B cell (primary cell): ENCODE measurements at places on chromosomes 16 and 17.

DNA sequence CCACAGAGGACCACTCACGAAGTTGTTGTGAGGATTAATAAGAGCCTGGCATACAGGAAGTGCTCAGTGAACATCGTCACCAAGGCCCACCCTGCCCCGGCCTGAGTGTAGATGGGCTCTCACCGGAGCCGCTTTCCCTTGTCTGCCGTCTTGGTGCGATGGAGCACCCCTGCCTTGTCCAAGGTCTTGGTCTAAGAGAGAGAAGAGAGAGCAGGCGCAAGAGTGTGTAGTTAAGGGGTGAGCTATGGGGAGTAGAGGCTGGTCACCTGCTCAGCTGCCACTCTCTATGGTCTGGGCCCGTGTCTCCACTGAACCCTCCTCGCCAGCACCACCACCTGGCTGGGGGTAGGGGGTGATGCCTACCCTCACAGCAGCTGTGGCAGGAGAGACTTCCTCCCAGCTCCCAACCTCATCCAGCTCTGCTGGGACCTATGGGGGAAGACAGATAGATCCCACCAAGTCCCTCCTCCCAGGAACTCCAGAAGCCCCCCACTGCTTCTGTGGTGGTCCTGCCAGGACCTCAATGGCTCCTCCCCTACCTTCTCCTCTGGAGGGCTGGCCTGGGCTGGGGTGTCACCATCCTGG, 28.7 kb downstream of the ARHGAP27 start:
- no peak for DNase-seq
- peaks cover 42% of the 10 kb centered on the region for H3K4me1 ChIP-seq
- no peaks in the 10 kb centered on the region for H3K27me3 ChIP-seq
- H3K4me3 ChIP-seq, result no peak overlapping the region
- H3K27ac ChIP-seq, result no peak overlapping the region
- H3K36me3 ChIP-seq, result no peaks in the 10 kb centered on the region

GRCh38 chr17:37570527-37571093, 38.6 kb downstream of the SYNRG start:
- H3K27me3 ChIP-seq, result no peaks in the 10 kb centered on the region
- peak; percentile 18 for DNase-seq
- no peak overlapping the region for H3K4me3 ChIP-seq
- H3K27ac ChIP-seq, result no peak overlapping the region
- no peaks in the 10 kb centered on the region for H3K4me1 ChIP-seq

- DNase-seq, result no peak
- H3K36me3 ChIP-seq, result no peaks in the 10 kb centered on the region
- H3K27ac ChIP-seq, result no peak overlapping the region
- H3K4me1 ChIP-seq, result peaks cover 3% of the 10 kb centered on the region
- no peak overlapping the region for H3K4me3 ChIP-seq
- H3K27me3 ChIP-seq, result no peaks in the 10 kb centered on the region
Observed at GRCh38 chr17:50051606-50052005, 4.3 kb upstream of the ITGA3 start.

GRCh38 chr16:51312363-51313150, 161.5 kb upstream of the SALL1 start:
- DNase-seq, result no peak
- no peak overlapping the region for H3K4me3 ChIP-seq
- H3K27ac ChIP-seq, result no peak overlapping the region
- no peaks in the 10 kb centered on the region for H3K4me1 ChIP-seq
- no peaks in the 10 kb centered on the region for H3K27me3 ChIP-seq
- no peaks in the 10 kb centered on the region for H3K36me3 ChIP-seq

GRCh38 chr17:28397687-28398279, 8.2 kb downstream of the SLC46A1 start:
- H3K4me1 ChIP-seq, result no peaks in the 10 kb centered on the region
- DNase-seq, result no peak
- H3K27ac ChIP-seq, result no peak overlapping the region

DNA sequence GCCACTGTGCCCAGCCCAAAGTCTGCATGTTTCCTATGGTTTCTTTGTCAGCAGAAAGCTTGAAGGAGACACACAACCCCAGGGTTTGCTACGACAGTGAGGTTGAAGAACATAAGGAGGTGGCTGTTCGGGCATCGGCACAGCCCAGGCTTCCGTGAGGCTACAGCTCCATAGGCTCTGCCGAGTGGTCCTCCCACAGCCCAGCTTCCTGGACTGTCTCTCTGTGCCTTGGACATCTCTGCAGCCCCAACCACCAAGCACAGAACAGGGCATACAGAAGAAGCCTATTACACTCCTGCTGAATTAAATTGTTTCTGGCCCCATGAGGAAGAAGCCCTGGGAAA, 3.2 kb upstream of the HAP1 start:
- H3K4me1 ChIP-seq, result peaks cover 23% of the 10 kb centered on the region
- no peak overlapping the region for H3K27ac ChIP-seq
- H3K27me3 ChIP-seq, result peaks cover 46% of the 10 kb centered on the region
- H3K36me3 ChIP-seq, result no peaks in the 10 kb centered on the region
- H3K4me3 ChIP-seq, result no peak overlapping the region

GRCh38 chr17:11499881-11500280, 98.4 kb upstream of the DNAH9 start:
- no peaks in the 10 kb centered on the region for H3K36me3 ChIP-seq
- no peak overlapping the region for H3K4me3 ChIP-seq
- no peaks in the 10 kb centered on the region for H3K4me1 ChIP-seq
- no peaks in the 10 kb centered on the region for H3K27me3 ChIP-seq
- H3K27ac ChIP-seq, result no peak overlapping the region

DNA sequence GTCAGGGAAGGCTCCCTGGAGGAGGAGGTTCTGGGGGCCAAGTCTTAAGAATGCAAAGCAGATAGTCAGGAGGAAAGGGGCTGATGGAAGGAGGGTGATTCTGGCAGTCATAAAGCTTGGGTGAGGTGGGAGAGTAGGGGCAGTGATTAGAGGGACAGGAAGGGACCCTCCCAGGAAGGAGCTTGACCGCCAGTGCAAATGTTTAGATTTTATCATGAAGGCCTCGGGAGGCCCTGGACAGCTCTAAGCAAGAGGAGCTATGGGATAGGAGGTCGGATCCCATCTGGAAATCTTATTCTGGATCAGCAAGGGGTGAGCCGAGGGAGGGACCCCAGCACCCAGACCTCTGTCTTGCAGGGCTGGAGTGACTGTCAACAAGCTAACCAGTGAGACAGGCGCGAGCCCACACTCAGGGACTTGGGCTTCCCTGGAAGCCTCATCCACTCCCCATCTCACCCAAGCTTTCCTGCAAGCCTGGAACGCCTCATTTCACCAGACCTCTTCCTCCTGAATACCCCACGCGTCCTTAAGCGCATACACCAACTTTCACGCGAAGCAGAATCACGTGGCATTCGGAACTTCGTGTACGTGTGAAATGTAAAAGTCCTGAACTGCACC, 52.0 kb upstream of the CBX4 start:
- H3K27me3 ChIP-seq, result no peaks in the 10 kb centered on the region
- H3K4me3 ChIP-seq, result no peak overlapping the region
- no peak overlapping the region for H3K27ac ChIP-seq

- peaks cover 15% of the 10 kb centered on the region for H3K4me1 ChIP-seq
- H3K4me3 ChIP-seq, result no peak overlapping the region
- no peak for DNase-seq
Observed at GRCh38 chr17:48036693-48037035, 933 bp downstream of the COPZ2 start.

GRCh38 chr16:51355195-51355594, 204.1 kb upstream of the SALL1 start:
- H3K4me3 ChIP-seq, result no peak overlapping the region
- DNase-seq, result no peak
- no peaks in the 10 kb centered on the region for H3K4me1 ChIP-seq
- H3K36me3 ChIP-seq, result no peaks in the 10 kb centered on the region
- H3K27me3 ChIP-seq, result no peaks in the 10 kb centered on the region

DNA sequence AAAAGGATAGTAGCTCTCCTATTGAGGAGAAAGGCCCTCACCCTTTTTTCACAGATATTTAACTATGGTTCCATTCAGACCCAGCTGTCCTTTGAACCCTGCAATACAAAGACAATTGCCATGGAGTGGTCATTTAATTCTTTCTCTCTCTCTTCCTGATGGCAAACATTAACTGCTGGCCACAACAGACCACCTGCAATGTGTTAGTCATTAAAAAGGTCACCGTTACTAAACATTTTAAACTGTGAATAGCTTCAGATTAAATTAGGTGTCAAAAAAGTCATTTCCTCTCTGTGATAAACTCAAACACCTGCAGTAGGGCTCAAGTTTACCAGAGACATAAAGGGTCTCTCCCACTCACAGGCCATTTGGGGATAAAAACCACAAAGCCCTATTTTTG, 697.2 kb downstream of the TOX3 start:
- no peak overlapping the region for H3K27ac ChIP-seq
- no peaks in the 10 kb centered on the region for H3K27me3 ChIP-seq
- no peaks in the 10 kb centered on the region for H3K4me1 ChIP-seq
- no peak for DNase-seq
- H3K4me3 ChIP-seq, result no peak overlapping the region
- no peaks in the 10 kb centered on the region for H3K36me3 ChIP-seq

DNA sequence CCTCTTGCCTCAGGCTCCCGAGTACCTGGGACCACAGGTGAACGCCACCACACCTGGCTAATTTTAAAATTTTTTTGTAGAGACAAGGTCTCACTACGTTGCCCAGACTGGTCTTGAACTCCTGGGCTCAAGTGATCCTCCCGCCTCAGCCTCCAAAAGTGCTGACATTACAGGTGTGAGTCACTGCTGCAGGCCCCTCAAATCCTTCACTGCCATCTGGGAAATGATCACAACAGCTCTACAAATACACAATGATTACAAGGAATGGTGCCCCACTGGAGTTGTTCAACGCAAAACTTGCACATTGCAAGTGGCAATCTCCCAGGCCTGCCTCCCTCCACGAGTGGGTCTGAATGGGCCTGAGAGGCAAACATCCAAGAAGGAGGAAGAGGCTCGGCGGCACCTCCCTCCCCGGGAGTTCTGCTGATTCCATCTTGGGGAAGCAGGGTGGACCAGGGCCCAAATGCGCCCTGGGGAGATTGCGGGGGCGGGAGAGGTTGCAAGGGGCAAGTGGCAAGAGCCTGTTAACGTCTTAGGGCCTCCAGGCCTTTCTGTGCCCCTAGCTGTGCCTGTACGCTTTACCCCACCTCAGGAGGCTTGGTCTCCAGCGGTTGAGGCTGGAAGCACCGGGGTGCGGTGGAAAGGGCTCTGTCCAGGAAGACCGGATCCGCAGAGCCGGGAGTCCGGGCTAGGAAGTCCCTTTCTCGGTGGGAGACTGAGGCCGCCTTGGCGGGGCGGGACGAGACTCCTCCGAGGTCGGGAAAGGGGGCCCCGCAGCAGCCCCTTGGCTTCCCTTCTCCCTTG, 656 bp upstream of the IGFBP4 start:
- H3K36me3 ChIP-seq, result no peaks in the 10 kb centered on the region
- H3K27ac ChIP-seq, result no peak overlapping the region
- no peaks in the 10 kb centered on the region for H3K27me3 ChIP-seq
- H3K4me3 ChIP-seq, result peak overlapping the region; percentile 66
- H3K4me1 ChIP-seq, result peaks cover 29% of the 10 kb centered on the region

DNA sequence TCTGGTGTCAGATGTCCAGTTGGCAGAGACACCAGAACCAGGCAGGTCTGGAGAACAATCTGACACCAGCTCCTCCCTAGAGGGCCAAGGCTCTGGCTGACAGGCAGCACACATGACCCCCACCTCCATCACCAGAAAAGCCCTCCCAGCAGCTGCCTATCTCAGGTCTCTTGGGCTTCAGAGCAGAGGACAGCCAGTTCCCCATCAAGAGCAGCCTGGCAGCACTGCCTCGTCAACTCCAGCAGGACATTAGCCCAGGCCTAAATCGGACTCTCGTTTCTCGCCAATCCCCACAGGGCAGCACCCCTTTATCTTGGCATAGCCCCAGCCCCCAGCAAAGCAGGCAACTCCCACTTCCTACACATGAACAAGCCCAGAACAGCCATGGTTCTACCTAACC, 4.4 kb downstream of the JUP start:
- DNase-seq, result no peak
- no peaks in the 10 kb centered on the region for H3K27me3 ChIP-seq
- no peak overlapping the region for H3K4me3 ChIP-seq
- peaks cover 4% of the 10 kb centered on the region for H3K36me3 ChIP-seq
- peaks cover 82% of the 10 kb centered on the region for H3K4me1 ChIP-seq
- H3K27ac ChIP-seq, result no peak overlapping the region

GRCh38 chr17:21375162-21375560, 996 bp upstream of the KCNJ12 start:
- H3K27ac ChIP-seq, result no peak overlapping the region
- peaks cover 68% of the 10 kb centered on the region for H3K27me3 ChIP-seq
- H3K36me3 ChIP-seq, result no peaks in the 10 kb centered on the region
- peaks cover 24% of the 10 kb centered on the region for H3K4me1 ChIP-seq

GRCh38 chr16:78619811-78620210, 520.4 kb downstream of the WWOX start:
- H3K27me3 ChIP-seq, result no peaks in the 10 kb centered on the region
- no peak overlapping the region for H3K27ac ChIP-seq
- no peak overlapping the region for H3K4me3 ChIP-seq
- H3K4me1 ChIP-seq, result no peaks in the 10 kb centered on the region

- H3K27ac ChIP-seq, result peak overlapping the region; percentile 62
- no peaks in the 10 kb centered on the region for H3K27me3 ChIP-seq
- H3K4me1 ChIP-seq, result peaks cover 32% of the 10 kb centered on the region
- peak; percentile 85 for DNase-seq
- peak overlapping the region; percentile 86 for H3K4me3 ChIP-seq
Observed at GRCh38 chr16:31201582-31202413, 762 bp downstream of the PYCARD start.

DNA sequence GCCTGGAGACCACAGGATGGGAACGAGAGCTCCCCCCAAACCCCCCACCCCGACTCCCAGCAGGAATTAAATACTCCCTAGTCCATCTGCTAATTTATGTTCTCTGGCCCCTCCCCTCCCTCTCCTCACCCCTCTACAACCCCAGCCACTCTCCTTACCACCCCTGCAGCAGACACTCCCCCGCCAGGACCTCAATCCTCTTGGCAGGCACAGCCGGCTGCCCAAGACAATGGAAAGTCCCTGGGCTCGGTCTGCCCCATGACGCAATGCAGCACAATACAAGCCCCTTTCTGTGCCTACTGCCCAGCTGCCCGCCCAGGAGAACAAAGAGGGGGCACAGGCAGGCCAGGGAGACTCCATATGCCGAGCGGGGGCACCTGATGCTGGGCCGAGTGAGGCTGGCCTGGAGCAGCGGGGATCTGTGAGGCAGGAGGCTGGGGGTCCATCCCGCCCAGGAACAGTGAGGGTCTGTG, 30.3 kb upstream of the CDC42EP4 start:
- DNase-seq, result no peak
- no peaks in the 10 kb centered on the region for H3K27me3 ChIP-seq
- no peaks in the 10 kb centered on the region for H3K36me3 ChIP-seq
- no peak overlapping the region for H3K27ac ChIP-seq
